Stimulated activated CD4-positive, alpha-beta T cell treated with anti-CD3 and anti-CD28 coated beads, Interleukin-4, amount 100 ng/mL, for 4 hours (primary cell): ENCODE measurements at places on chromosomes 11 and 22.

DNA sequence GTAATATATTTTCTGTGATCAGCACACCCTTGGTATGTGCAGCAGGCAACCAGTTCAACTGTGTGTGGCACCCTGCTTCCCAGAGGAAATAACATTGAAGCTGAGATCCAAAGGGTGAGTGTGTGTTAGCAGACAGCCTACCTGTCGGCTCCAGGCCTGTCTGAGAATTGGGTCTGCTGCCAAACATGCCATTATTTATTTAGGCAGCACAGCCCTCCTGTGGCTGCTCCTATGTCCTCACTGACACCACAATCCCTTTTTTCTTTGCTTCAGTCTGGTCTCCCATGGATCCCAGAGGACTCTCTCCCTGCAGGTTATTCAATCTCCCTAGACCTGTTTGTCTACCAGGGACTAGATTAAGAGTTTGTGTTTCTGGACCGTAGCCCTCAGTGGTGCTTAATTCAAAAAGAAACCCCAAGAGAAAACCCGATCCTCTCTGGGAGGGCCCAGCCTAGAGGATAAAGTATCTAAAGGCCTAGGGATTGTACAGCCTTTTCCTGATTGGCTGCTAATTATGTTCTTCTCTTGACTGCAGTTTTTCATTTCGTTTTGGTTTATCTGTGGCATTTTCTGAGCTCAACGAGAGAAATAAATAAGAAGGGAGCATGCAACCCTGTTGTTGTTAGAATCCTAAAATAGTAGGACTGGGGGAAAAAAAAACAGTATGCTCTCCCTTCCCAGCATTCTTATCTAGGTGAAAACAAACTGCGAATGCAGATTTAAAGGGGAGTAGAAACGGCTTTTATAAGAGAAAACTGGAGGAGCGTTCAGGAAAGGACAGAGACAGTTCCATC lies 24.1 kb downstream of the KCNE3 start:
- DNase-seq, result no peak

DNA sequence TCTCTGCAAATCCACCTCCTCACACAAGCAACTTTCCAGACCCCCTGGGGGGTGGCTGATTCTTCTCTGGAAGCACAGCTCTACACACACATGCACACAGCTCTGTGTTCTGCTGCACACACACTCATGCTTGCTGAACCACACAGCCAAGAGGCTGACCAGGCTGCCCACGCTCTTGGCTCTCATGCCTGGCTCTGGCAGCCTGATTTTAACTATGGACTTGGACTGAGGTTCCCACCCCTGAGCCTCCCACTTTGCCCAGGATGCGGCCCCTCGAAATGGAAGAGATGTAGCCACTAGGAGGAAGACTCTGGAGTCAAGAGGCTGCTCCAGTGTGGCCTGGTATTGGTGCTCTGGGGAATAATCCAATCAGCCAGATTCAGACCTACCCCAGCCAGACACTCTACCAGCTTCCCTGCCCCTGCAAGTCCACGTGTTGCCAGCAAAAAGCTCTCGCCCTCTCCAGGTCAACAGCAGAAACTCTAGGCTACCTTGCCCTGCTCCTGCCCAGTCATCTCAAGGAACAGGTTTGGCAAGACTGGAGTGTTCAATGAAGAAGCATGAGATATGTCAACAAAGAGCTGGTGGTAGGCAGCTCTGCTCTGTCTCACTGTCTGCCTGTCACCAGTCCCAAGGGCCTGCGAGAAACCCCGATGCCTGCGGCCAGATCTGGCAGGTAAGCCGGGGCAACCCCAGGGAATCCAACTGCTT lies 8.8 kb upstream of the CASTOR1 start:
- DNase-seq, result no peak

DNA sequence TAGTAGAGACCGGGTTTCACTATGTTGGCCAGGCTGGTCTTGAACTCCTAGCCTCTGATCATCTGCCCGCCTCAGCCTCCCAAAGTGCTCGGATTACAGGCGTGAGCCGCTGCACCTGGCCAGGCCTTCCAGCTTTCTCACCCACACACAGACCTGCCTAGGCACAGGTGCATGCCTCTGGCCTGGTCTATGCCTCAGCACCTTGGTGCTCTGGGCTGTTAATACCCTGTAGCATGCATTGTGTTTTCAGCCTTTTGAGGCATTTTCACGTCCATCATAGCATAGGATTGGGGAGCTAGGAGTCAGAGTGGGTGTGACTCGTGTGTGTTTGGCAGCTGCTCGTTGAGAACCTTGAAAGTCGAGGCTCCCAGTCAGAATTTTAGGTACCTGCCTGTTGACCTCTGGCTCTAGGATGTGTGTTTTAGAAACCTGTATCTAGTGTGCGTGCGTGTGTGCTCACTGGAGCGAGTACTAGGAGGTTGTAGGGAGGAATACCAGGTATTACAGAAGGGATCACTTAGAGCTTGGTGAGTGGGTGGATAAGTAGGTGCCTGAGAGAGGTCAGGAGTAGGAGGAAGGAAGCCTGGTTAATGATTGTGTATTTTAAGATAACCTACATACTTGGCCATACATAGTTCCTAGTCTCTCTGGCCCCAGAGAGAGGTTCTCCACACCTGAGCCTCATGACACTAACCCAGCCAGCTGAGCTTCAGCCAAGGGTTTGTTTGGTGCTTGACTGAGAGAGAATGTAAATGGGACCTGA lies 20.0 kb downstream of the CRKL start:
- DNase-seq, result no peak

DNA sequence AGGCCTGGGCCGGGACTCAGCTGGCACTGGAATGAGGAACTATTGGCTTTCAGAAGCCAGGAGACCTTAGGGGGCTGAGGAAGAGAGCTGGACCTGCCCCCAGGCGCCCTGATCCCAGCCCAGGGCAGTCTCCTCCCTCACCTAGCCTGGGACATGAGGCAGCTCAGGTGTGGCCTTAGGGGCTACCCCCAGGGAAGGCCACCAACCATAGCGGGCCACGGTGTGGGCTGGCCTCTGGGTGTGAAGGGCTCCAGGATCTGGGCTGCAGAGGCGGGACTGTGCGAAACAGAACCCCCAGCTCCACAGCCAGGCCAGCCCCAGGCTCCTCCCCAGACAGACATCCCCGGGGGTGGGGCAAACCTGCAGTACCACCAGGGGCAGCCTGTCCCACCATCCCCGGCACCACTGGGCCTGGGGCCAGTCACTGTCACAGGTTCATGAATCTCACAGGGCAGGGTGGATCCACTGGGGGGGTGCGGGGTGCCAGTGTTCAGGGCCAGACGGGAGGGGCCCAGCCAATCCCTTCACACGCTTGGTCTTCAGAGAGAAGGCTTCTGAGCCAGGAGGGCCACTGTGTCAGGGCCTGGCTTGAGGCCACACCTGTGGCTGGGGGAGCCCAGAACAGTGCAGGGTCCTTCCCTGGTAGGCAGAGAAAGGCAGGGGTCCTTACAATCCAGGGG lies 3.5 kb downstream of the PLXNB2 start:
- DNase-seq, result no peak

GRCh38 chr22:35109616-35110015 lies 43.7 kb downstream of the ISX start:
- no peak for DNase-seq

GRCh38 chr11:15764948-15765347 lies 591.4 kb downstream of the SOX6 start:
- DNase-seq, result no peak

GRCh38 chr11:10314199-10315072 lies 9.6 kb downstream of the ADM start:
- no peak for DNase-seq

GRCh38 chr11:100890789-100891188 lies 203.7 kb downstream of the ARHGAP42 start:
- DNase-seq, result no peak

DNA sequence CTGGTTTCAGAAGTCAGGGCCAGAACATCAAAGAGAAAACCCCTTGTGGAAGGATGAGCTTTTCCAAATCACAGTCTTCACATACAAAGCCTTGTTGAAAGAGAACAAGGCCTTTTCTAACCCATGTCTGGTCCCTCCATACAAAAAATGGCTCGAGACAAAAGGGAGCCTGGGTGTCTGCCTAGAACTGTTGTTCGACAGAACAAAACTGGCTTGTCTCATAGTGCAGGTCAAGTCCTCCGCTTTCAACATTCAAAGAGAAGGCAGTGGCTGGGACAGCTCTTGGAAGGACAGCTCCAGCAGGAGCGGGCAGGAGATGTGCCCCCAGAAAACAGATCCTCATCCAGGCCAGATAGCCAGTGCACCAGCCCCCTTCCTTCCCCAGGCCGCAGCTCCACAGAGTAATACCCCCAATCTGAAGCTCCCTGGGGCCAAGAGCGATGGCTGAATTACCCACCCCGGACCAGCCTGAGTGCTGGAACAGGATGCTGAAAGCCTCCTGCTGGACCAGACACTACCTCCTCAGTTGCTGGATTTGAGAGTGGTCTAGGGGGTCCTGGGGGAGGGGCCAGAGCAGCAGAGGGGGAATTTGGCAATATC lies 27.6 kb downstream of the USH1C start:
- no peak for DNase-seq

- DNase-seq, result no peak
These were observed 1.3 kb upstream of the BARX2 start for GRCh38 chr11:129374081-129374992.

- DNase-seq, result no peak
These were observed 1.1 kb downstream of the EWSR1 start for GRCh38 chr22:29269230-29269604.

- DNase-seq, result no peak
These were observed 24.6 kb downstream of the ELF5 start for GRCh38 chr11:34488855-34489557.

- no peak for DNase-seq
These were observed 493.9 kb upstream of the B3GAT1 start for GRCh38 chr11:134905928-134906327.

DNA sequence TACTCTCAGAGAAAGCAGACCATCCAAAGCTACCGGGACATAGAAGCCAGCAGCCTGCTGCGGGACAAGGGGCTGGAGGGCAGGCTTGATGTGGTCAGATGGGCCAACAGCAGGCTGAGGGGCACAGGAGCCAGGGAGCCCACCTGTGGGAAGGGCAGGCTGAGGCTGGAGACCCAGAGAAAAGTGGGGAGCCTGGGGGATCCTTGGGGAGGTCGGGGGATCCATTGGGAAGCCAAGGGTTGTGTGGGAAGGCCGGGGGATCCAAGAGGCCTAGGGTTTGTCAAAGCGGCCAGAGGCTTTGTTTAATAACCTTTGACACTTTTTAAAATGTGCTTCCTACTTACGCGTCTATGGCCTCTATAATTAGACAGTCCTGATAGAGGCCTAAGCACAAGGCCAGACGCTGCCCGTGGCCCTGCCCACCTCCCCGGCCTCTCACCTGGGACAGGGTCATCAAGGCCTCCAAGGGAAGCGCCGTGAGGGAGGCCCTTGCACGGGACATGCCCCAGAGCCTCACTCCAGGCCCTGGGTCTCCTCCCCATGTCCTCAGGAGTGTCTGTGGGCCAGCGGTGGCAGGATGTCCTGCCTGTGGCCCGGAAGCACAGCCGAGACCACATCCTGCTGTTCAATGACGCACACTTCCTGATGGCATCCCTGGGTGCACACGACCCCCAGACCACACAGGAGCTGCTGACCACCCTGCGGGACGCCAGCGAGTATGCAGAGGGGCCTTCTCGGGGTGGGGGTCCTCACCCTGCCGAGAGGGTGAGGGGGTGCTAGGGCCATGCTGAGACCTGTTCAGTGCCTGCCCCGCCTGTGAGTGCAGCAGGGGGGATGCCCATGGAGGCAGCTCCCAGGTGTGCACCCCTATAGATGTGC lies 8.6 kb upstream of the GTSE1 start:
- DNase-seq, result no peak

- DNase-seq, result no peak
These were observed 11.8 kb upstream of the E2F8 start for GRCh38 chr11:19252394-19253152.

DNA sequence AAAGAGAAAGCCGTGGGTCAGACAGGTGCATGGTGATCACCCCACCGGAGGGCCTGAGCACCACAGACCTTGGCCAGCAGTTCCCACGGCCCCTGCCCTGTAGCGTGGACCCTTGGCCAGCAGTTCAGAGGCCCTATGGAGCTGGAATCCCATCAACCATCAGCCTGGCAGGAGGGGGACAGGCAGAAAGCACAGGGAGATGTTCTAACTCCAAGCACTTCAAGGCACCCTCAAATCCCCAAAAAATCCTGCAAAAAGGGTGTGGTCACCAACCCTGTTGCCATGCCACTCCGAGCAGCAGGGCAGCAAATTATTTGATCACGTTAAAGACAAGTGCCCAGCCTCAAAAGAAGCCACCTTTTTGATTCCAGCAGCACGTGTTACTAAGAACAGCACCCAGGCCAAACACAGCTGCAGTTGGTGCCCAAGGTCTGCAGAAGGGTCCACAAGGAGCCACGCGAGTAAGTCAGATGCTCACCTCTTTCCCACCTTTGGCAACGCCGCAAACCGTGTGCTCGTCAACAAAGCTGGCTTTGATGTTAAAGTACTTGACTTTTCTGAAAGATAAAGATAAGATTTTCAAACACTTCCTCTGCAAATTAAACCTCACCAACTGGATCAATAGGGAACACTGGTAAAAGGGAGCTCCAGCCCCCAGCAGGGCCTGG lies 26.2 kb upstream of the COMT start:
- no peak for DNase-seq

GRCh38 chr11:20310137-20310536 lies 53.4 kb upstream of the HTATIP2 start:
- DNase-seq, result no peak

DNA sequence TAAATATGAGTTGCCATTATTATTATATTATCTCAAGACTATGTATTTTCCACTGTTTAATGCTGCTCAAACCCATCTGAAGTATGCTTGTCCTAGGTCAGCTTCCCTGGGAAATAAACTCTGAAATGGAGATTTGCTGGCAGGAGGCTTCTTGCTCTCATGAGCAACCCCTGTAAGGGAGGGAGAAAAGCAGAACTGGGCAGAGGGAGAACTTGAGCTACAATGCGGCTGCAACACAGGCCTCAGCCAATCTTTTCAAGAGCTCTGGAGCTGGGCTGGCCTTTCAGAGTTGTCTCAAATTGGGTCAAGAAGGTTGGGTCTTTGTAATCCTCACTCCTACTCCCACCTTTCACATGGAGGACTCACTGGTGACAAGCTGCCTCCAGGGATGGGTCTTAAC lies 412.6 kb downstream of the TENM4 start:
- DNase-seq, result no peak

GRCh38 chr11:33191467-33191866 lies 30.2 kb upstream of the CSTF3 start:
- DNase-seq, result no peak
